ENCODE measurements at places on chromosomes 1 and 21. TPM values are rescaled to one million over a fixed set of nuclear protein-coding genes. Genes with fewer than 3 reads are reported as not detected.

The SEMA4A gene
- polyA plus RNA-seq: 1.0 TPM

The SMIM1 gene
- polyA plus RNA-seq: 93.3 TPM

The SERINC2 gene
- 1.0 TPM for polyA plus RNA-seq

The SHISAL2A gene
- polyA plus RNA-seq: not detected

DNA sequence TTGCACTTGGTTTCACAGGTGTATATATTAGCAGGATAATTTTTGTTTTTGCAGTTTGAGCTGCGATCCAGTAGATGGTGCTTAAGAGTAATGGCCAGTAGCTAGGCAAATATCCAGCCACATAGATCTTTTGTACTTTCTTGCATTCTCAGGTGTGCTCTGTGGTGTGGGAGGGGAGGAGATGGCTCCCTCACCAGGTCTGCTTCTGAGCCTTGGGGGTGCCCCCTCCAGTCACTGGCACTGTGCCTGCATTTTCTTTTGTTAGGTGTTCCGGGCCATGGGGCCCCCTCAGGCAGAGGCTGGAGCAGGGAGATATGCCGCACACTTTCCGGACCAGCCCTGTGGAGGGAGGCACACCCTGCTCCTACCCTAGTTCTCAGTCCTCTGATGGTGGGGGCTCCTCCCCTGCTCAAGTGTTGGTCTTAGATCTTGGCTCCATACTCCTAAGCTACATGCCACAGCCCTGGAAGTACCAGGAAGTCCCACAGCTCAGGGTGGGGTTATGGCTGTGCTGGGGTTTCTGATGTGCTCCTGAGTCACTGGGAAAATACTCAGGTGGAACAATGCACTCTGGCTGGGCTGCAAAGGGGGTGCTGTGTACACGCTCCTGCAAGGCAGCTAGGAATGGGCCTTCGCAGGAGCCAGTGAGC is 197.6 kb upstream of the DMRTA2 start:
- DNase-seq: peak; percentile 46

GRCh38 chr1:52554756-52555155 is 1.9 kb upstream of the TUT4 start:
- no peak for DNase-seq

GRCh38 chr1:162351246-162351842 is 25.3 kb downstream of the SPATA46 start:
- no peak for DNase-seq
